Activated CD4-positive, alpha-beta T cell treated with anti-CD3 and anti-CD28 coated beads, Interleukin-10, Interleukin-2, amounts not matched to agents 100 ng/mL and 50 ng/mL, durations not matched to agents 16 hours and 8 hours (primary cell): ENCODE measurements at places on chromosomes 11 and 22.
A peak's percentile ranks its signal among the peaks of the same experiment; 100 is the strongest.

- no peak for DNase-seq
These were observed 56.3 kb upstream of the ATXN10 start for GRCh38 chr22:45615364-45615763.

DNA sequence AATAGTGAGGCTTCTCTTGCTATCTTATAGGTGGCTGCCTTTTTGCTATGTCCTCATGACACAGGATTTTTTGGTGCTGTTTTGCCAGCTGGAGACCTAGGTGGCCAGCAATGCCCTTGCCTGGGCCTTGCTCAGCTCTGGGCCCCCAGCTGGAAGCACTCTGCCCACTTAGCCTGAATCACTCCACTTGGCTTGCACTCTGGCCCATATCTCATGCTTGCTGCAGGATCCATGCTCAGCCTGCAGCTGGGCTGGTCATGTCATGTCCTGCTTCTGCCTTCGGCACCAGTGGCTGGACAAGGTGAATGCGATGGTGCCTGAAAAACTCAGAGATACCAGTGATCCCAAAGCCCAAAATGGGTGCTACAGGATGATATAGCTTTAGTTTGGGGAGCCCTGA is 818.6 kb upstream of the FAT3 start:
- no peak for DNase-seq

DNA sequence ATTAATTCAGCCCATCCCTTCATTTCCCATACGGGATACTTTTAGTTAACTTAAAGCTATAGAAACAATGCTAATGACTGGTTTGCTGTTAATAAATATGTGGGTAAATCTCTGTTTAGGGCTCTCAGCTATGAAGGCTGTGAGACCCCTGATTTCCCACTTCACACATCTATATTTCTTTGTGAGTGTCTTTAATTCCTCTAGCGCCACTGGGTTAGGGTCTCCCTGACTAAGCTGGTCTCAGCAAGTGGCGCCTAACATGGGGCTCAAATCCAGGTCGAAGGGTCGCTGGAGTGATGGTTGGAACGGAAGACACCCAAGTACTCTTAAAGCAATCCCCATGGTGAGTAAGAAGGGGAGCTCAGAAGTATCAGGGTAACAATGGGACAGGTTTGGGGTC is 14.4 kb upstream of the OOSP1 start:
- no peak for DNase-seq

- DNase-seq: no peak
These were observed 19.7 kb downstream of the ALG9 start for GRCh38 chr11:111851636-111852035.

GRCh38 chr11:13663631-13664071 is 4.8 kb upstream of the FAR1 start:
- no peak for DNase-seq

DNA sequence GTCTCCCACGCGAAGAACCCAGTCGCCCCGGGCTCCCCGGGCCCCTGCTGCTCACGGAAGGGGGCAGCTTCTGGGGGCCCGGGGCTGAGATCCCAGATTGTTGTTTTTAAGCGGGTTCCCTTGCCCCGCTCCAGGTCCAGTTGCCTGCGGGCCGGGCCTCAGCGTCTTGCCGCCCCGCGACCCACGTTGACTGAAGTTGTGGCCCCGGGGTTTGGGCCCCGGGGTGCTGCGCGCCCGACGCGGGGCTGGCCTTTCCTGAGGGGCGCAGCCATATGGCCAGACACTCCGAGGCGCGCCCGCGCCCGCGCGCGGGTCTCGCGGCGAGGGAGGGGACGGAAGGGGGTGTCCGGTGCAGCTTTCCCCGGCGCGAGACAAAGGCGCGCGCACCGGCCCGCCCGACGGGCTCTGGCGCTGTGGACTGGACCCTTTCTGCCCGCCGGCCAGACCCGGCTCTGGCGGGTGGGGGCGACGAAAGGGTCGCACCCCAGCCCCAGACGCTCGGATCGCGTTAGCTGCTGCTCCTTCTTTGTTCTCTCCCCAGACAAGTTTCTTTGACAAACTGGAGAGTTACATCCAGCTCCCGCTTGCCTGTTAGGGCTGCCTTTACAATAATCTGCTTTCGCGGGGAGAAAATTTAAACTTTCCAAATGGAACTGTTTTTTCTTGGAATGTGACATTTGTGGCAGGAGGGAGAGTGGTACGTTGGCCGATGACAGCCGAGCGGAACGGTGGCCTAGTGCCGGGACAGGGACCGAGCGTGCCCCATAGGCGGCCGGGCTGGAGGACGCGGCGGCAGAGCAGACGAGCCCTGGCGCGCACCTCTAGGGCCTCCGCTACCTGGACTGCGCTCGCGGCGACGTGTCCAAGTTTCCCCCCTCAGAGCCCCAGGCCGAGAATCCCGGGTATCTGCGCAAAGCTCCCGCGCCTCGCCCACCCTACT is 716 bp downstream of the AMOTL1 start:
- no peak for DNase-seq

- DNase-seq: peak; percentile 46
These were observed 107.4 kb downstream of the ZBTB16 start for GRCh38 chr11:114166897-114167323.

DNA sequence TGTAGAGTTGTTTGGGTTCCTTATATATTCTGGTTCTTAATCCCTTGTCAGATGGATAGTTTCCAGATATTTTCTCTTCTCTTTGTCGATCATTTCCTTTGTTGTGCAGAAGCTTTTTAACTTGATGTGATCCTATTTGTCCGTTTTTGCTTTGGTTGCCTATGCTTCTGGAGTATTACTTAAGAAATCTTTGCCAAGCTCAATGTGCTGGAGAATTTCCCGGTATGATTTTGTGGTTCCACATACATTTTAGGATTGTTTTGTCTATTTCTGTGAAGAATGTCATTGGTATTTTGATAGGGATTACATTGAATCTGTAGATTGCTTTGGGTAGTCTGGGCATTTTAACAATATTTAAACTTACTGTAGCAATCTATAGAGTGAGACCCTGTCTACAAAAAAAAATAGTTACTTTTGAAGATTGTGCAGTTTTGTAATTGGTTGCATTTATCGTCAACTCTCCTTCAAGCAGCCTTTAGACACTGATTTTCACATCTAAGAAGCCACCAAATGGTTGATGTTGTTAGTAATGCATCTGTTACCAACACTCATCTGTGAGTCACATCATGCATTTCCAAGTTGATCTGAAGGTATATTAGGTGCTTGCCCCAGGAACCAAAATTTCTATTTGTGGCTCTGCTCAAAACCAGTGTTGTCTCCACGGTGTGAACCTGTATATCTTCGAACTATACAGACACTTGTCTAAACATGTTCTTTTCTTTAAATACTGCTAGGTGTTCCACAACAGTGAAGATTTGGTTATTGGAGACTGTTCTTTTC is 21.4 kb downstream of the XRCC6 start:
- DNase-seq: no peak

DNA sequence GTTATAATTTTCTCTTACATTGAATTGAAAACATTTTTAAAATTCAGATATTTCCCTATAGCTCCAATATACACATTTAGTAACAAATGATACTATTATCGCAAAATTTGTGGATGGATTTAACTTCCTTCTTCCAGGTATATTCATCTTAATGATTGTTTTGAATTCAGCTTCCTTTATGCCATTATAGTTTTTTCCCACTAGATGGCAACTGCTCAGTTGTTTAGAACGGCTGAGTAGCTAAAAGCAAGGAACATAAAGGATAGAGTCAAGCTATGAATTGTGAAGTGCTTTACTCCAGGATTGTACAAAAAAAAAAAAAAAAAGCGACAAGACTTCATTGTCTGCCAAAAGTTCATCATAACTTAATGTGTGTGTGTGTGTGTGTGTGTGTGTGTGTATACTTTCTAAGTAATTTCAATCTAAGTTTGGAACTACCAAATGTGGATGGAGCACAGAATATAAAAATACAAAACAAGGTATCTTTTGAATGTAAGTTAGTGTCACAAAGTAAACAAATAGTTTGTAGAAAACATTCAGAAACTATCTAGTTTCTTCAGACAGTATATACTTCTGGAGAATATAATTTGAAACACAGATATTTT is 846.4 kb downstream of the DLG2 start:
- DNase-seq: no peak

DNA sequence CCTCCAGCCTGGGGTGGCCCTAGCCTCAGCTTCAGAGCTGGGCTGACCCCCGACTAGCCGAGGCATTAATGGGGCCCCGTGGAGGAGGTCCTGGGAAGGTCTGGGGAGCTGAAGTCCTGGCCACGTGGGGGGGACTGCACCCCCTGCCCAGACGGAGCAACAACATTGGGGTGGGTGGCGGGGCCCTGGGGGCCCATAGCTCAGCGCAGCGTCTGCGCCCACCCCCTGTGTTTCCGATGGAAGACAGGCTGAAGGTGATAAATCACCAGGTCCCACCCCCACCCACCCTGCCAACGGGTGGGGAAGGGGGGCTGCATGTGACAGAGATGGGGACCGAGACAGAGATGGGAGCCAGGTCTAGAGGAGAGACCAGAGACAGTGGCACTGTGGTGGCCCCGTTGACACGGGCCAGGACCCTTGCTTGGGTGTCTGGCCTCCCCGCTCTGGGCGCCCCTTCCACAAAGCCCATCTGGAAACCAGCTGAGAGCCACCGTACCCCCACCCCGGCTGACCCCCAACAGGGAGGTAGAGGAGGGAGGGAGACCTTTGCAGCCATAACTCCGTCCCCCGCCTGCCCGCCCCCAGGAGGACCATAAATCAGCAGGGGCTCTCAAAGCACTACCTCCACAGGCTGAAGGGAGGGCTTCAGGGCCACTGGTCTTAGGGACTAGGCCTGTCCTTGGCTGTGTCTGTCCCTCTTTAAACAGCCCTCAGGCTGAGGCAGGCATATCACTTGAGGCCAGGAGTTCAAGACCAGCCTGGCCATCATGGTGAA is 8.2 kb downstream of the GP1BB start:
- DNase-seq: no peak

DNA sequence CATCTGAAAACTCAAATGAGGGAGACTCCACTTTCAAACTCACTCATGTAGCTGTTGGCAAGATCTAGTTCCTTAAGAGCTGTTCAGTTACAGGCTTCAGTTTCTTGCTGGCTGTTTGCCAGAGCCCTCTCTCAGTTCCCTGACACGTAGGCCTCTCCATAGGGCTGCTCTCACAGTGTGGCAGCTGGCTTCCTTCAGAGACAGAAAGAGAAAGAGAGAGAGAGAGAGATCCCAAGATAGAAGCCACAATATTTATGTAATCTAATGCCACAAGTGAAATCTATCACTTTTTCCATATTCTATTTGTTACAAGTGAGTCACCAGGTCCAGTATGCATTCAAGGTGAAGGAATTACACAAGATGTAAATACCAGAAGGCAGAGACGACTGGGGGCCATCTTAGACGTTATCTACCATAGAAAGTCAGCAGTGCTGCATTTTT is 168.8 kb downstream of the RCN1 start:
- peak; percentile 1 for DNase-seq

DNA sequence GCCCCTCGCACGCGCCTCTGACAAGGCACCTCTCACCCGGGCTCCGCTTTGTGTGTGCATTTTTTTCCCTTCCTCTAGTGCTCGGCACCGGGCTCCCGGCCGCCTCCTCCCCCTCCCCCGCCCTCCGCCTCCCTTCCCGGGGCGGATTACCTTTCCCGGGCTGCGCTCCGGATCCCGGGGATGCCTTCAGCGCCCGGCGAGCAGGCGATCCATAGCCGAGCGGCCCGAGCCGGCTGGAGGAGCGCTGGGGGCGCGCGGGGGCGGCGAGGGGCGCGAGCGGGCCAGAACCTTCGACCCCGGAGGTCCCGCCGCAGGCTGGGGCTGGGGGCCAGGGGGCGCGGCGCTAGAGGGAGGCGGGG is 282 bp downstream of the MPPED2 start:
- no peak for DNase-seq

DNA sequence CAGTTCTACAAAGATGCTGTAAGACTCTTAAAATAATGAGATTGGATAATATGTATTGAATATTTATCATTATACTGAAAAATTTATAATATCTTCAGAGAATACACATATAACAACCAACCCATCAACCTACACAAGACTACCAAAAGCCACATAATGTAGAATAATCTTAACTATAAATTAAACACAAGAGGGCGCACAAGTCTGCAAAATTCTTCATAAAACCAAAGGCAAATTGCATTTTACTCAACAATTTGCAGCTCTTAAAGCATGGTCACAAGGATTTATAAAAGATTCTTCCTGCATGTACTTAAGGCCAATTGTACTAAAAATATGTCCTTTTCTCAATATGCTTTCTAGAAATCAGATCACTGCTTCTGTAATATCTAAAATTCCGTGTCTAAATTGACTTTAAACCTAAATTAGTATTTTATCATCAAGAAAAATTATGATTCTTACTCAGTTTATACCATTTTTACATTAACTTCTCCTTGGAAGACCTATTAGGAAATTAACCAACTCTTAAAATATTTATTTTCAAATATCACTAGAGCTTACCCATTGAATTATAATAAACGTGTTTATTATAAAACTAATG is 79.0 kb downstream of the TTC28 start:
- peak; percentile 61 for DNase-seq

- DNase-seq: no peak
These were observed 4.6 kb upstream of the CABP7 start for GRCh38 chr22:29715240-29715639.

GRCh38 chr11:110565357-110566336 is 135.9 kb downstream of the FDX1 start:
- DNase-seq: no peak

- no peak for DNase-seq
These were observed 131.8 kb downstream of the HIPK3 start for GRCh38 chr11:33388793-33389525.

- no peak for DNase-seq
These were observed 350.4 kb upstream of the B3GAT1 start for GRCh38 chr11:134762248-134763029.

- peak; percentile 78 for DNase-seq
These were observed 1.6 kb downstream of the MAML2 start for GRCh38 chr11:96341211-96342013.

DNA sequence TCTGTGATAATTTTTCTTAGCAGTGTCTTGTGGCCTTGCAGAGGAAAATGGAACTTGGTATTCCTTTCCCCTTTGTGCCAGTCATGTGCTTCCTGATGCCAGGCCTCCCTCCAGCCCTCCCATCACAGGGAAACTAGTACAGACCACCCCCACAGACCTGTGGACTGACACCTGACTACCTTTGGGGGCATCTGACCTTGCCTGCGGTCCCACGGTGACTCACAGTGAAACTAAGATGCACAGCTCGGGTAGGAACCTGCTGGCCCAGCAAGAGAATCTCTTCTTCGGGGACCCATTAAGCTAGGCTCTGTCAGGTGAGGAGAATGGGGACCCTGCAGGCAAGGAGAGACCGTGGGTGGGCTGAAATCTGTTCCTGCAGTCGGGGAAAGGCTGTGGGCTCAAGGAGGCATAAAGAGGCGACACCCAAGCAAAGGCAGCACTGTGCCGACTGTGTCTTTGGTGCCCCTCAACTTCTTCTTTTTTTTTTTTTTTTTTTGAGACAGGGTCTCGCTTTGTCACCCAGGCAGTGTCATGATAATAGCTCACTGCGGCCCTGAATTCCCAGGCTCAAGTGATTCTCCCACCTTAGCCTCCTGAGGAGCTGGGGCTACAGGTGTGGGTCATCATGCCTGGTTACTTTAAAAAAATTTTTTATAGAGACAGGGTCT is 20.8 kb upstream of the PEX26 start:
- no peak for DNase-seq

- no peak for DNase-seq
These were observed 66.6 kb upstream of the RDX start for GRCh38 chr11:110362971-110363509.

GRCh38 chr11:128890543-128891368 is at the start of gene KCNJ5:
Gene KCNJ5, plus strand, starts transcription at chr11:128891356. Its CDS starts 19,918 bp downstream, at chr11:128911274.
- DNase-seq: no peak

- no peak for DNase-seq
These were observed 11.3 kb downstream of the MCAT start for GRCh38 chr22:43131773-43132501.

GRCh38 chr22:26487996-26488395 is 4.3 kb downstream of the SRRD start:
- DNase-seq: no peak

- DNase-seq: peak; percentile 78
These were observed 77.9 kb upstream of the TIMP3 start for GRCh38 chr22:32723643-32724042.
